Stimulated activated CD4-positive, alpha-beta T cell treated with anti-CD3 and anti-CD28 coated beads, Interleukin-12 subunit alpha, Interleukin-12 subunit beta, amount 100 ng/mL, for 4 hours (primary cell): ENCODE measurements at places on chromosomes 1 and 21.

GRCh38 chr1:234114648-234115307 lies 210.3 kb downstream of the SLC35F3 start:
- DNase-seq = no peak

DNA sequence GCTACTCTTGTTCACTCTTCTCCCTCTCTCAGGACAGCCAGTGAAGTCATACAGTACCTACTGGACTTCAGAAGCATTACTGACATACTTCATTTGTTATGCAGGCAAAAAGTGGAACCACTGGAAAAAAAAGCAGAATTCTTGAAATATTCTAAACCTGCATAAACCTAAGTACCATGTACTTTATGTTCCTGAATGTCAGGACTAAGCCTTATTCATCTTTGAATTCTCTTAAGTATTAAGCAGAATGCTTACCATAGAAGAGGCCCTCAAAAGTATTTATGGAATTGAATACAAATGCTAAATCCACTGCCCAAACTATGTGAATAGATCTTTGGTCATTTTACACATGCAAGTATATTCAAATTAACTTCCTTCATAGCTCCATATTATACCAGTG lies 7.8 kb downstream of the PSMB2 start:
- DNase-seq = no peak

DNA sequence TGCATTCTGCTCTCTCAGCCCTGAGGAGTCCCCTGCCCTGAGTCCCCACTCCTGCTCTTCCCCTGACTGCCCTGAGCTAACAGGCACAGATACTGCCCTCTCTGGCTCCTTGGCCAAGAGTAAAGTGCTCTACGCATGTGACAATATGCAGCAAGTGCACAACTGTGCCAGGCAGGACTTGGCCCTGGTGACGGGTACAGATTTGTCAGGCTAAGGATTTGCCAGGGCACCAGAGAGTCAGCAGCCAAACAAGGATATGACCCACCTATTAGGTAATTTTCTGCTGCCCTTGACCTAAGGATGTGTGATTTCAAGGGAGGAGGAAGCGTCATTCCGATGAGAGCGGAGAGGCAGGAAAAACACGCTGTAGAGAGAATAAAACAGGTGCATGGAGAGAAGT lies 339.0 kb downstream of the PTPRU start:
- no peak for DNase-seq

- no peak for DNase-seq
Observed at GRCh38 chr1:232428036-232428645, 201.8 kb downstream of the SIPA1L2 start.

DNA sequence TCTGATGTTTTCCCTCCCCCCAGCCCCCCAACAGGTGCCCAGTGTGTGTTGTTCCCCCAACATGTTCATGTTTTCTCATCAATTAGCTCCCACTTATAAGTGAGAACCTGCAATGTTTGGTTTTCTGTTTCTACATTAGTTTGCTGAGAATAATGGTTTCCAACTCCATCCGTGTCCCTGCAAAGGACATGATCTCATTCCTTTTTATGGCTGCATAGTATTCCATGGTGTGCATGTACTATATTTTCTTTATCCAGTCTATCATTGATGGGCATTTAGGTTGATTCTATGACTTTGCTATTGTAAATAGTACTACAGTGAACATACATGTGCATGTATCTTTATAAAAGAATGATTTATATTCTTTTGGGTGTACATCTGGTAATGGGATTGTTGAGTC lies 24.6 kb downstream of the ZNF678 start:
- DNase-seq = no peak

- no peak for DNase-seq
Observed at GRCh38 chr1:241130881-241131280, 226.1 kb downstream of the RGS7 start.

GRCh38 chr1:81666586-81666985 lies 134.1 kb upstream of the ADGRL2 start:
- no peak for DNase-seq

DNA sequence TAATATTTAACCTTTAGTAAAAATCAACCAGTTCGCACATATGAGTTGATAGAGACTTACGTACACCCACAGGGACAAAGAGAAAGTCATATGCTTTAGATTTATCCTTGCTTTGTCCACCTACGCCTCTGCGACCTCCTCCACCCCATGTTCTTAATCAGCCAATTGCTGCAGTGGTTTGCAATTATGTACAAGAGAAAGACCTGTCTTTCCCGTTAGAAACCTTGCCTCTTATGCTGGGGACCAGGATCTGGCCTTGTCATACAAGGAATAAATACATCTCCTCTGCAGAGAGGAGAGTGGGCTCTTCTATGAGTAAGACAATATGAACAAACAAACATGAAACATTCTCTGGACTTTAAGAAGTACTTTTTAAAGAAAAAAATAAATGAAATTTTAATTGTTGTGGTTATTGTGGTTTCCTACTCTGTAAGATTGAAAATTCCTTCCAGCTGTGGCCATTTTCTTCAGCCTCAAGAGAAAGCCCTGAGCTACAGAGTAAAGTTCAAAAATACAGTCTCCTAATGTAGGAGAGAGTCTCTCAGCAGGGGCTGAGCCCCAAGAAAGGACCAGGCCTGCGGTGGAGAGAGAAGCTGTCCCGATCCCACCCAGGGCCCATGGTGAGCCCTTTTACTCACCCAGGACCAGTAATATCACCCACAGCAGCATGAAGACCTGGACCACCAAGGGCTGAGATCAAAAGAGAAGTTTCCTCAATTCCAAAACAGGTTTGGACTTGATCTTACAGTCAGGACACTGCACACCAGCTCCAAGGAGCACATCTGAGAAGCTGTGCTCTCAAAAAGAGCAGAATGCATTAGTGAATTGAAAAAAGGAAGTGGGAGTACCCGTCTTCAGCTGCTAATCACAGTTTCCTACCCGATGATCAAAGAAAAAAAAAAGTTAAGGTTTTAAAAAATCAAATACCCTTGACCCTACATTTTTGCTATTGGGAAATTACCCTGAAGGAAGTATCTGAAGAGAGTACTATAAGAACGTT lies at the start of gene FCRL5:
FCRL5 (minus strand) TSS at position 822 of the 1,000 bp plus-strand sequence; CDS start at position 669, 153 bp downstream.
- no peak for DNase-seq

DNA sequence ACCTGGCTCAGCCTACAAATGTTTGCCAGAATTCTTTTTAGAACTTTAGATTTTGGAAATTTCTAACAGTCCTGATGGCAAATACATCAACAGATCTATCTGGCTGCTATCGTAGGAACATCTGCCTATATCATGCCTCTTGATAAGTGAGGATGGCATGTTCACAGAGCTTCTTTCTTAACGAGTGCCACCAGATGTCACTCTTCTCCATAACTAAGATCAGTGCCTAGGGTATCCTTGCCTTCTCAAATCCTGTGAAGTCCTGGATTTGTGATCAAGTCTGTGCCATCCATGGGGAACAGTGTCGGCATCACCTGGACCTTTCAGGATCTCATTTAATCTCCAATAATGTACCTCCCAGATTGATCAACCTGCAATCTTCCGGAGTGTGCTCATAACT lies 36.5 kb upstream of the CD5L start:
- DNase-seq = no peak

DNA sequence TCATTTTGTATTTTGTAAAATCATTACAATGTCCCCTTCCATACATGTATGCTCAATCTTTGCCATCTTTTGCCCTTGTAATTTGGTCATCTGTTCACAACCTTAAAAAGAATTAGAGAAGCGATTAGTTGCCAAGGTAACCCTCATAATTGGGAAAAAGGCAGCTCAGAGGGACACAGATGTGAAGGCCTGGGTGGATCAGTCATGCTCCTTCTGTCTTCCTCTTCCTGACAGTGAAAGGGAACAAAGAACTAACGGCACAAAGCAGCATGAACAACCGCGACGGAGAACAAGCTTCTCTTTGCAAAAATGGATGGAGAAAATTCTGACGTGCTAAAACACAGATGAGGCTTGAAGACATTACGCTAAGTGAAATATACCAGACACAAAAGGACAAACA lies 78.7 kb upstream of the COG2 start:
- no peak for DNase-seq

DNA sequence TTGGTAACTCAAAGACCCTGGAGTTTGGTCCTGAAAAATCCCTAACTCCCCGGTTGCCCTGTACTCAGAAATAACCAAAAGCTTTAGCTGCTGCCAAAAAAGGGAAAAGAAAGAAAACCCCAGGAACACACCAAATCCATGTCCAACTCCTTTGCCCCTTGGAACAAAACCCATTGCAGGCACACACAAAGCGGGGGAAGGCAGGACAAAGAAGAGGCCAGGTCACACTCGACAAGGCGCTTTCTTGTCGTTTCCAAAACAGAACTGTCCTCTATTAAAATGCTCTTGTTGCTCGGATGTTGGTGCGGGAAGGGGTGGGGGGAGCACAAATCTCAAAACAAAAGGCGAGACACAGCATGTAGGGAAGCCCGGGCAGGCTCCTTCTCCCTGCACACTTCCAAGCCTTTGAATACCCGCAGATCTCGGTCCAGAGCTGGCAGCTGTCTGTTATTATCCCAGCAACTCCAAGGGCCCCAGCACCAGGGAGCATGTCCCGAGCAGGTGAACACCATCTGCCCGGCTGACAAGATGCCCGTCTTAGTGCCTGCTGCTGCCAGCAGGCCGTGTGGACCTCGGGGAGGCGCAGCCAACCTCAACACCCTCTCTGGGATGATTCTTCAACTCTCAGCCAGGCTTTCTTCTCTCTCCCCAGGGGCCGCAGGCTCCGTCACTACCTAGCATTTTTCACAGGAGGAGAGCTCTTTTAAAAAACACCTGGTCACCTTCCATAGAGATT lies 96.4 kb downstream of the SSBP3 start:
- DNase-seq = no peak

DNA sequence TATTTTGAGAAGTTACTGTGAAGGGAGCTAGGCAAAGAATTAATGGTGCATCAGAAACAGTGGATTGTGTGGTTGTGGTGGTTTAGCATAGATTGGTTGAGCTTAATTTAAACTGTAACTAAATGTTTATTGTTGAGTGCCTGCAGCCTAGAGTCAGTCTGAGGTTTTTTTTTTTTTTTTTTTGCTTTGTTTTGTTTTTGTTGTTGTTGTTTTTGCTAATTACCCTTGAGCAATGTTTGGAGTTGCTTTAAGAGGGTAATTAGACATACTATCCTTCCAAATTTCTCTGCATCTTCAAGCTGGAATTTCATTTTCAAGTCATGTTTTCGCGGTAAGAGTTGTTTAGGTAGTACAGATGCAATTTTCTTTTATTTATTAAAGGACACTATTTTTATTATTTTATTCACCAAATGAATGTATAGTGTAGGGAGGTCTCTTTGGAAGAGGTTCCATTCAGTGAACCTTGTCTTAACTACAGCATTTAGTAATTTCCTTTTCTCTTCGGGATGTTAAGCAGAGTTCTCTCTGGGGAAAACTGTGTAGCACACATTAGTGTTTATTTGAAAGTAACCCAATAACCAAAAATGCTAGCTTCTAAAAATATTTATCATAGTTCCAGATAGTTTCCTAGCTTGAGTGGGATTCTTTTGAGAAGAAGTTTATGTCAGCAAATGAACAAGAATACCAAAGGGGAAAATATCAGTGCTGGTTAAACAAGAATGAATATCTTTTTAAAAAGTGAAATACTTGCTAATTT lies 82.3 kb downstream of the CLIC4 start:
- no peak for DNase-seq

GRCh38 chr1:94319319-94320102 lies 82.1 kb upstream of the ARHGAP29 start:
- no peak for DNase-seq

- no peak for DNase-seq
Observed at GRCh38 chr1:91617285-91617765, 116.7 kb downstream of the CDC7 start.

- DNase-seq = no peak
Observed at GRCh38 chr1:237879195-237879594, 11.5 kb downstream of the ZP4 start.

GRCh38 chr1:78840453-78841271 lies 165.9 kb downstream of the ADGRL4 start:
- DNase-seq = no peak

DNA sequence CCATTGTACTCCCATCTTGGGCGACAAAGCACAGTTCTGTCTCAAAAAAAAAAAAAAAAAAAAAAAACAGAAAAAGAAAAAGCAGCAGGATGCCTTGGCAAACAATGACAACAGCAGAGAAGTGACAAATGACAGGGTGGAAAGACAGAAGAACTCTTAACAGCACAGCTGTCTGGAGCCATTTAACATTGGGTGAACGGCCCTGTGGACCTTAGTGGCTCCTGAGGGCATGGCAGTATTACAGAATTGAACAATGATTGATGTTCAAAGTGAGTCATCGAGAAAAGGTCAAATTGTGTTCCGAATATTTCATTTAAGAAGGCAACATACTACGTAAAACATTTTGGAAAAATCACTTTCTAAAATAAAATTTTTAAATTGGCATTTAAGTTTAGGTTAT lies 30.0 kb downstream of the DNASE2B start:
- DNase-seq = no peak

- DNase-seq = no peak
Observed at GRCh38 chr1:168195199-168196135, 16.7 kb downstream of the TIPRL start.

- DNase-seq = no peak
Observed at GRCh38 chr1:145918992-145919939, 749 bp upstream of the PEX11B start.

GRCh38 chr1:119702384-119702783 lies 9.3 kb upstream of the PHGDH start:
- no peak for DNase-seq
